ENCODE measurements at places on chromosomes 3 and 15.

DNA sequence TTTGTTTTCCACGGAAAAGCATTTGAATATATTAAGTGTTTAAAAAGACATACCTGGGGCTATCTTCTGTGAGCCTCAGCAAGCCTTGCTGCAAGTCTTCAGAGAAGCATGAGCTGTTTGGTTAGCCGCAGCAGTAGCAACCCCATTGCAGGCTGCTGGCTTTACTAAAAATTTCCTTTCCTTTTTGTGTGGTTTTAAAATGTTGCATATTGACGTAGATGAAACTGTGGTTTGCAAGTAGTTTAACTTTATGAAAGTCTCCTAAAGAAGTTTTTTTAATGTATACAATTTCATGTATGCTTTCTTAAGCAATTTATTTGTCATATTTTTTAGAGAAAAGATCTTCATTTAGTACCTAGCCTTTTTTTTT is at the start of gene GPR171:
GPR171 (minus strand) TSS at position 166 of the 370 bp plus-strand sequence. CDS start 3,830 bp downstream, outside the sequence.
- DNase-seq: peak; percentile 68

DNA sequence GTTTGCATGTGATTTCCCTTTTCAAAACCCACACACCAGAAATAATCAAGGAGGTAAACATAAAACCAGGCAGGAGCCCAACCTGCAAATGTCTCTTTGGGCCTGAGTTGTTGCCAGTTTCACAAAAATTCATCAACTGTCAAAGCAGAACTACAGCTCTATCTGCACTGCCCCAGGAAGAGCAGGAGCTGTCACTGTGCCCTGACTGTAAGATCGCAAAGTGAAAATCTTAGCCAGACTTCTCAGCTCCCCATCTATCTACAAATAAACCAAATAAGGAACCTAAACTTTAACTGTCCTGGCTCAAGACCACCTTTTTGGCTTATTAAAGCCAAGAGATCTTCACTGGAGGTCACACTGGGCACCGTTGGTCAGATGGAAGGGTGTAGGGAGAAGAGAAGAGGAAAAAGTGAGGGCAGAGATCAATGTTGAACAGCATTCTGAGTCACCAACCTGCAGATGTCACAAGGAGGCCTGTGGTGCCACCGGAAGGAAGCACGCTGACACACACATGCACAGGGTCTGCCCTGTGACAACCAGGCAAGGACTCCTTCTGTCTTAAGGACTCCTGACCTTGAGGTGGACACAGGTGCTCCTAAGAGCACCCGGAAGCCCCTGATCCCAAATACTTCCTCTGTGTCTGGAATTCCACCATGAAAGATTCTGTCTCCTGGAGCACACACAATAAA is 58.7 kb downstream of the RPN1 start:
- DNase-seq: peak; percentile 30

GRCh38 chr15:99096894-99097426 is 7.9 kb upstream of the SYNM start:
- no peak for DNase-seq

DNA sequence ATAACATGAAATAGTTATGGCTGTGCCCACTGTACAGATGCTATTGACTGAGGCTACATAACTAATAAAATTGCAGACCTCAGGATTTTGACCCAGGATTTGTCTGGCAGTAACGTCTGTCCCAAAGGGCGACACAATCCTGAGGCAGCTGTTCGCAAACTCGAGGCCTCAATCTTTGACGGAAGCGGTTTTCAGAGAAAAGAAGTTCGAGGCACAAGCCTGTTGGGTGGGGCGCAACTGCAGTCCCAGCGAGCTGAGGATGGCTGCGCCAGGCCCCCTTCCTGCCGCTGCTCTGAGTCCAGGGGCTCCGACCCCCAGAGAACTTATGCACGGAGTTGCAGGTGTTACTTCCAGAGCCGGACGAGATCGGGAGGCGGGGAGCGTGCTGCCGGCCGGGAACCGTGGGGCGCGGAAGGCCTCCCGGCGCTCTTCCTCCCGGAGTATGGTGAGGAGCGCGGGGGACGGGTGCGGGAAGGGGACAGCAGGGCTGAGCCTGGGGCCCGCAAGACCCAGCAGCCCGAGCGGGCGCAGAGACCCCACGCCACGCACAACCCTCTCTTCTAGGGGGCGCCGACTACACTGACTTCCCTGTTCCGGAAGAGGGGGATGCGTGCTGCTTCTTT is at the start of gene PARP15:
PARP15 (plus strand) TSS at position 242 of the 623 bp plus-strand sequence; CDS start at position 260, 18 bp downstream.
- DNase-seq: peak; percentile 49

DNA sequence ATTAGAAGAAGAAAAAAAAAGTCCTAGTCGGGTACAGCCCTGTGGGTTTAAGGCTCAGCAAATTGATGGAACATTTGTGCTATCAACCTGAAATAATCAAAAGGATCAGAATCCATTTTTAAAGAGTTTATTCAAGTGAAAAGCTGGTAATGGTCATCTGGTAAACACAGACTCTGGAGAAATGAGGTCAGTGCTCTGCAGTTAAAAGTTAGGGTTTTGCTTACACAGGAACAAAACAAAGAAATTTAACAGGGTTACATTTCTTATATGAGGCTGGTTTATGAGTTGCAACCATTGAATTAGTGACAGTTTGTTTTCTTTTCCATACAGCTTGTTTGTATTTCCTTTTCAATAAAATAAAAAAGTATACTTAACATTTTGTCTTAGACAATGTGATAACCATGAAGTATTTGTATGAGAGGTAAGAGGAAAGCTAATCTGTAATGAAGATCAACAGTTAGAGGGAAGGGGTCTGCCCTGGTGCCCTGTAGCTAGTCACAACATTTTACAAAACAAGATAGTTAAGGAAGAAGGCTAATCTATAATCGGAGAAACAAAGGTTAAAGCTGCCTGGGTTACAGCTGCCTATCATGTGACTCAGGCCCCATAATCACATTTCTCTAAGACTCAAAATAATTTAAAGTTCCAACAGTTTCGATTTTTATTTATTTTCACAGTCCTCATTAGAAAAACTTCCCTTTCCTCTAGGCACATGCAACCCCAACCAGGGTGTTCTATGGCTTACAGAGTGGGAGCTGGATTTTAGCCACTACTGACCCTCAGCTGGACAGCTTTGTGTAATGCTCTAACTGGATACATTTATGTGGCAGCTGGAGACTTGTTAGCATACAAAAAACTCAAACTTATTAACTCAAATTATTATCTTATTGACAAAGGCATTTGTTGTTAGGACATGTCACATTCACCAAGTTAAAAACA is 98.1 kb upstream of the ACP3 start:
- DNase-seq: no peak

GRCh38 chr3:130426206-130426605 is 80.7 kb downstream of the COL6A5 start:
- no peak for DNase-seq

- DNase-seq: no peak
Observed at GRCh38 chr3:112829046-112829445, 17.6 kb downstream of the CD200R1L start.

DNA sequence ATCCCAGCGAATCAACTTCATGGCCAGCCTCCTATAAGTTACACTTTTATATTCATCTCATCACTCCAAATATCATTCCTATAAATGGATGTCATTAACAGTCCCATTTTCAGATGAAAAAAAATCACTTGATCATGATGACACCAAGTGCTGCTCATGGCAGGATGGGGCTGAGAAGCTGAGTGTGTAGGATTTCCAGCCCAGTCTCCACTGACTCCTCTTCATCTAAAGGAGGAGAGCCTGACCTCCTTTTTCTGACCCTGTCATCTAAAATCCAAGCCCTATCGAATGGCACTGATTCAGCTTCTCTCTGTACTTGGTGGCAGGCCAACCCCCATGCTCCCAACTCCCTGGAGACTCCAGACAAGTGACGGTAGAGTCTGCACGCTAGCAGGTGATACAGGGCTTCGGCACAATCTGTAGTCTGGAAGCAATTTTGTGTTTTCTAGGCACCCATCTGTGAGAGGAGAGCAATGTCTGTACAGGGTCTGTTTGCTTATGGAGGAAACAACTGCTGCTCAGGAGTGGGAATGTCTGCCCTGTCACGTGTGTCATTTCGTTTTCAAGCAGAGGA is 103.2 kb downstream of the EPHB1 start:
- no peak for DNase-seq

DNA sequence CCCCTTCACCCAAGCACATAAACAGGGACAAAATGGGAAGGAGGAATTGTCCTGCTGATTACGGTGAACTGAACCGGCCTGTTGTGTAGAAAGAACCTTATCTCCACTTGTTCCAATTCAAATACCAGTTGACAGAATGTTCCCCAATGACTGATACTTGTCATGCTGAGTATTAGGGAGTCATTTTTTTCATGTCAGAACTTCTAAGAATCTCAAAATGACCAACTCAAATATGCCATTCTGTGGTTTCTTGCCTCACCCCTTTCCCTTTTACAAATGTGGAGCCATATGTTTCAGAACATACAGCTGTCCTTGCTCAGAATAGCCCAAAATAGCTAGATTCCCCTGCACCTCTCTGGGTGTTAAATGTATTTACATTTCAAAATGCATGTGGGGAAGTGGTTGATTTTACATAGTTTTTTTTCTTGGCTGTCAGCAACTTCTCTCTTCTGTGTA is 405.9 kb upstream of the TBL1XR1 start:
- DNase-seq: no peak

DNA sequence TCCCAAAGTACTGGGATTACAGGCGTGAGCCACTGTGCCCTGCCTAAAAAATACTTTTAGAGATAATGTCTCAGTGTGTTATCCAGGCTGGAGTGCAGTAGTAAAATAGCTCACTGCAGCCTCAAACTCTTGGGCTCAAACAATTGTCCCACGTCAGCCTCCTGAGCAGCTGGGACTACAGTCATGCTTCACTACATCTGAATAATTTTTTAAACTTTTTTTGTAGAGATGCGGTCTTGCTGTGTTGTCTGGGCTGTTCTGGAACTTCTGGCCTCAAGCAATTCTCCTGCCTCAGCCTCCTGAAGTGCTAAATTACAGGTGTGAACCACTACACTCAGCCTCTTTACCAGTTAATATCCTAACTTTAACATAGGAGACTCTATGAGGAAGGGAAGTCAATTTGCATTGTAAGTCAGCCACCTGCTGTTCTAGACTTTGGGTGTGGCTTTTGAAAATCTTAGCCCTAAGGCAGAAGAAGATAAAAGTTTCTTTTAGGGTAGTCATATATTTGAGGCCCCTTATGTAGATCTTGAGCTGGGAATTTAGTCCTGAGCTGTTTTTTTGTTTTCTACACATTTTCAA is 78.2 kb upstream of the RASGRP1 start:
- no peak for DNase-seq

DNA sequence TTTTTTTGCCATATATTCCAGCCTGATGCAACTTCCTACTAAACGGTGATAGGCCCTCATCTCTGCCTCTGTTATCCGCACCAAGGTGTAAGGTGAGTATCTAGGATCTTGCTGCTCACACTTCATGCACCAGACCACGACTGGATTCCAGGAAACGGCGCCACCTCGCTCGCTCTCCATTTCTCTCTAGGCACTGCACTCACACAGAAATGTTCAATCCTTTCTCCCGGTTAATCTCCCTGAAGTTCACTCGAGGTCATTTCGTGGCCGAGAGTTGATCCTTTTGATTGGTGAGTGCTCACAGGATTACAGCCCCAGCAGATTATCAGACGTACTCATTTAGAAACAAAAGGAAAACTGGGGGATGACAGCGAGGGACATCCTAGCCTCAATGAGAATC is 28.1 kb downstream of the MCF2L2 start:
- no peak for DNase-seq

GRCh38 chr3:46675426-46675825 is 18.1 kb downstream of the ALS2CL start:
- no peak for DNase-seq

DNA sequence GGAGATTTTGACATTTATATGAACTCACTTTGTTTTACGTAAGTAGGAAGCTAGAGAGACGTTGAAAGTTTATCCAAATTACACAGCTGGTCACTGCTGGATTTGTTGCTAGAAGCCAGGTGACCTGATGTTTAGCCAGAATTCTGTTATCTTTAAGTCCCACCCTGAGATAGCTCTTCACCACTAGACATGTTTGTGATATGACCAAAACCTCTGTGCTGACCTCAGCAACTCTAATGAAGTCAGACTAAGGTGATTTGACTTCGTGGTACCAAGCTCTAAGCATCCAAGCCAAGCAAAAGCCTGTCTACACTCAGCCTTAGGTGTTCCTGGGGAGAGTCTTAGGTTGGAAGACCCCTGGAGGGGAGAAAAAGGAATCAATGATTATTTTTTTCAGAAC is 102.4 kb downstream of the ARRDC4 start:
- no peak for DNase-seq

DNA sequence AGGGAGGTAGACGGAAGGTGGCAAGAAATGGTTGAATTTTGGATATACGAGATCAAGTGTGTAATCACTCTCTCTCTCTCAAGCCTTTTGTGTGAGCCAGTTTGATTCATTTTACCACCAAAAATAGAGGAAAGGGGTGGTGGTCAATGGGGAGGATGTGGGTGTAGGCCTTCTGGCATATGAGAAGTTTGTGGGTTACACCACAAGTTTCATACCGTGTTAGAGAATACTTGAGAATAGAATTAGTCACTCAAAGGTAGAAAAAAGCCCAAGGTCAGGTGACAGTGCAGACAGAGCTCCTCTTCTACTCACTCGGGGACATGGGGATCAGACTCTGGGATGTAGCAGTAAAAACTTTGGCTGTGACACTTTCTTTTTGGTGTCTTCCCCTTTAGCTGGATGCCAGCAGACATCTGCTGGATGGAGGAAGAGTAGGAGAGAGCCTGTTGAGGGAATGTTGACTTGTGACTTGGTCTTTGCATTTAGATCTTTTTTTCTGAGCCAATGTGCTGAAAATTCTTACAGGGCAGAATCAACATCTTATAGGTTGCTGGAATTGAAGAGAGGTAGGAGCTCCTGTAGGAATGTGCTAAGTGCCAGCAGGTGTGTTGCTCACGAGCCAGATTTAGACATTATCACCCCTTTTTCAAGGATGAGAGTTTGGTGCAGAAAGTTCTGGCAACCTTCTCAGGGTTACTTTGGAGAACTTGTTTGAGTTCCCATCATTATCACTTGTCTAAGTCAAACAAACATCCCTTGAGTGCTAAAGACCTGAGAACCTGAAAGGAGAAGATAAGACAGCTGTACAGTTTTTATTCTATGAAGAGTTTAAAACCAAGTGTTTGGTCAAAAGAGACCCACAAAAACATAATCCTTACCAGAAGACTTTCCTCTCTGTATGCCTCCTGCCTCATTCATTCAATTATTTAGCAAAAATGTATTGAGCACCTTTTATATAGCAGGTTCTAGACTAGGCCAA is 43.9 kb upstream of the RYK start:
- DNase-seq: peak; percentile 86

GRCh38 chr15:91304786-91305185 is 204.7 kb downstream of the SV2B start:
- no peak for DNase-seq

Measured in immature natural killer cell (primary cell).